NCI-H345 (cell line): ENCODE measurements at places on chromosomes 6 and 20.

GRCh38 chr6:141736104-141736503, 396.6 kb upstream of the GJE1 start:
- no peak for DNase-seq

GRCh38 chr6:4973982-4974745, 29.7 kb downstream of the RPP40 start:
- peak; percentile 34 for DNase-seq

- no peak for DNase-seq
Measured at GRCh38 chr6:135135835-135136234, 45.3 kb upstream of the MYB start.

DNA sequence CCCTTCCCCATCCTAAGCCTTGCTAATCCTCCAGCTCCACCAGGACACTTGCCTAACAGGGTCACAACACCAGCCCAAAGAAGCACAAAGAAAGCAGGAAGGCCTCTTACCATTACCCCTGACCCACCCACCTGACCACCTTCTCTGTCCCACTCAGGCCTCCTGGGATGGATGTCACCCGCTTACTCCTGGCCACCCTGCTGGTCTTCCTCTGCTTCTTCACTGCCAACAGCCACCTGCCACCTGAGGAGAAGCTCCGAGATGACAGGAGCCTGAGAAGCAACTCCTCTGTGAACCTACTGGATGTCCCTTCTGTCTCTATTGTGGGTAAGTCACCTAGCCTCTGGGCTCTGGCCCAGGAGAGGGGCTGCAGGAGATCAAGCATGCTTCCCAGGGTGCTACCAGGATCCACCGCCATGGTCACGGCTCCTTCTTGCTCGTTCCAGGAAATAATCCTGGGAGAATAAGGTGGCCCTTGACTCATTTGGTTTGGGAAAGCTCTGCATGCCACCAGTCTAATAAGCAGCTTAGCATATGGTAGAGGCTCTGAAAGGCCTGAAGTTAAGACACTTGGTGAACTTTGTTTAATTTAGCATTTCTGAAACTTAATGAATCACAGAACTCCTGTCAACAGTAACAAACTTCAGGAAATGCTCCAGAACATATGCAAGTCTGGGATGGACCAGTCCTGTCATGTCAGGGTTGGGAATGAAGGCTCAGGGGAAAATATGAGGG, 19.2 kb downstream of the ASIP start:
- no peak for DNase-seq

GRCh38 chr20:49165611-49166010, 22.5 kb downstream of the STAU1 start:
- DNase-seq = no peak

DNA sequence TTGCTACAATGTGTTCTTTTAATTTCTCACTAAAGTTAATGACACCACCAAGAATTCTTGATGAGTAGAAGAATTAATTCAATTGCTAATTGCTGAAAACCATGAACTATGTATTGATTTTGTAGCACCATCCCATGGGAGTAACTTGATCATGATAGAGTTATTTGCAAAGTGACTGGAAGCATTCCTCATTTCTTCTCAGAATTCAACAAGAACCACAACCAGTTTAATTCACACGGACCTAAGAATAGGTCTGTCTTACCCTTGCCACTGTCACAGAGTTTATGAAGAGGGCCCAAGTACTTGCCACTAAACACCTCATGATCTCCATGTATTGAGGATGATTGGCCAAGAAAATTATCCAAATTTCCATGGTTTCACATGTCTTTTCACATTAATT, 222.2 kb downstream of the TMEM242 start:
- DNase-seq = no peak

GRCh38 chr6:89678531-89678930, 40.0 kb upstream of the LYRM2 start:
- DNase-seq = no peak

GRCh38 chr6:1739680-1740079, 130.0 kb downstream of the FOXC1 start:
- no peak for DNase-seq

- no peak for DNase-seq
Measured at GRCh38 chr20:47931443-47931842, 146.2 kb upstream of the SULF2 start.

GRCh38 chr6:121828146-121828886, 392.9 kb downstream of the GJA1 start:
- no peak for DNase-seq

DNA sequence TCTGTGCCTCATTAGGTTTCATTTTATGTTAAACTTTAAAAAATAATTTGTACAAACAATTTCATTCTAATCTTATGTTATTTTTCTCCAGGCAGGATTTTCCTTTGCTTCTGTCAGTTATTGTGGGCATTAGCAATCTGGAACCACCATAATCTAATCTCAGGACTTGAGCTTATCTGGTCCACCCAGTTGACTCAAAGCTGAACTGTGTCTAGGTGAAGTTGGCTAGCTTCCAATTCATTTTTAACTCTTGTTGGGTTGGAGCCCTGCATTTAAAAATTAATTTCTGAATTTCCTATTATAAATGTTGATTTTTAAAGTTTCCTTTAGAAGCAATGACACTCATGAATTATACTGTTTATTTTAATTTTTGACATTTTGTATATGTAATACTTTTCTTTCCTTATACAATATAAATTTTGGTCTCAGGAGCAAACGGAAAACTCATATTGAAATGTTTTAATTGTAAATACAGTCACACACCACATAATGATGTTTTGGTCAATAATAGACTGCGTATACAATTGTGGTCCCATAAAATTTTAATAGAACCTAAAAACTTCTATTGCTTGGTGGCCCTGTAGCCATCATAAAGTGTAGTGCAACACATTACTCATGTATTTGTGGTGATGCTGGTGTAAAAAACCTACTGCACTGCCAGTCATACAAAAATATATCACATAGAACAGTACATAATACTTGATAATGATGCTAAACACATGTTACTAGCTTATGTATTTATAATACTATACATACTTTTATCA, 121.3 kb downstream of the CLVS2 start:
- no peak for DNase-seq

GRCh38 chr6:49463612-49463967, 420 bp downstream of the CENPQ start:
- no peak for DNase-seq
